ENCODE measurements at places on chromosomes 3 and 15. TPM values are rescaled to one million over a fixed set of nuclear protein-coding genes. Genes with fewer than 3 reads are reported as not detected.

- no peaks in the 10 kb centered on the region for H3K36me3 ChIP-seq
- peak overlapping the region; percentile 96 for H3K27ac ChIP-seq
- H3K4me3 ChIP-seq: peak overlapping the region; percentile 2
- H3K4me1 ChIP-seq: peaks cover 94% of the 10 kb centered on the region
Measured at GRCh38 chr15:40104296-40104864, 4.3 kb downstream of the BMF start.

- no peaks in the 10 kb centered on the region for H3K27me3 ChIP-seq
- no peaks in the 10 kb centered on the region for H3K4me1 ChIP-seq
- H3K4me3 ChIP-seq: no peak overlapping the region
- H3K36me3 ChIP-seq: no peaks in the 10 kb centered on the region
- DNase-seq: no peak
Measured at GRCh38 chr3:46389306-46389705, 17.6 kb downstream of the CCR5AS start.

GRM7 gene
- 0.84 TPM for total RNA-seq

BMF gene
- total RNA-seq: 3.6 TPM

DNA sequence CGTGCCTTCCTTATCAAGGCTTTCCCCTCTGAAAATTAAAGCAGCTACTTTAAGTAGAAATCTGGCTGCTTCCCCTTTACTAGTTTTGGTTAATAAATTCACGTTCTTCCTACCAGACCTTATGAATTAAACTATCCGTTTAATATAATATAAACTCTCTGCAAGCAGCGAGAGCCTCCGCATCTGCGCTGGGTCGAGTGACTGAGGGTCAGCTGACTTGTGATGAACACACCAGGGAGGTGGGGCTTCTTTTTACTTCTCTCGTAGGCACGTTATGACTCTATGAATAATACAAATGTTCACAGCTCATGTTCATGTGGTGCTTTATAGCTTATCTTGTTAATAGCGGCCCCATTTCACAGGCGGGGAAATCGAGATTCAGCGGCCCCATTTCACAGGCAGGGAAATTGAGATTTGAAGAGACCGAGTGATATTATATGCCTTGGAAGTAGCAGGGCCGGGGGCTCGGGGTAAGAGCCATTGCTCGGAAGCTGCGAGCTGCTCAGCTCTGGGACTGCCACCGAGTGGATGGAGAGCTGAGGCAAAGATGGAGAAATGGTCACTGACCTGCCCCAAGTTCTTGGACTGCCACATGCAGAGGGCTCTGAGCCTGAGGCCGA lies 8.3 kb downstream of the MUC4 start:
- DNase-seq: no peak
- no peak overlapping the region for H3K4me3 ChIP-seq
- H3K27ac ChIP-seq: no peak overlapping the region
- H3K36me3 ChIP-seq: no peaks in the 10 kb centered on the region

DNA sequence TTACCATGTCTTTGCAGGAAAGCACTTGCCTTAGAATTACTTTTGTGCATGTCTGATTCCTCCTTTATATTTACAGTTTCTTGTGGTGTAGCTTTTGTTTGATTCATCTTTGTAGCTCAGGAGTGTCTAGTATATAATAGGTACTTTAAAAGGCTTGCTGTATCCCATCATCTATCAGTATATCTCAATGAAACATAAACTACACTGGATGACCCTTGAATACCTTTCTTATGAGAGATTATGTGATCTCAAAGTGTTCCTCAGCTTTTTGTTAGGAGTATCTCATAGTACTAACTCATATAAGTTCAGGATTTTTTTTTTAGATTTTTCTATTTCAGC lies 234.8 kb downstream of the PYDC2 start:
- no peaks in the 10 kb centered on the region for H3K27me3 ChIP-seq
- H3K4me3 ChIP-seq: no peak overlapping the region
- H3K36me3 ChIP-seq: no peaks in the 10 kb centered on the region
- H3K4me1 ChIP-seq: no peaks in the 10 kb centered on the region
- DNase-seq: no peak

DNA sequence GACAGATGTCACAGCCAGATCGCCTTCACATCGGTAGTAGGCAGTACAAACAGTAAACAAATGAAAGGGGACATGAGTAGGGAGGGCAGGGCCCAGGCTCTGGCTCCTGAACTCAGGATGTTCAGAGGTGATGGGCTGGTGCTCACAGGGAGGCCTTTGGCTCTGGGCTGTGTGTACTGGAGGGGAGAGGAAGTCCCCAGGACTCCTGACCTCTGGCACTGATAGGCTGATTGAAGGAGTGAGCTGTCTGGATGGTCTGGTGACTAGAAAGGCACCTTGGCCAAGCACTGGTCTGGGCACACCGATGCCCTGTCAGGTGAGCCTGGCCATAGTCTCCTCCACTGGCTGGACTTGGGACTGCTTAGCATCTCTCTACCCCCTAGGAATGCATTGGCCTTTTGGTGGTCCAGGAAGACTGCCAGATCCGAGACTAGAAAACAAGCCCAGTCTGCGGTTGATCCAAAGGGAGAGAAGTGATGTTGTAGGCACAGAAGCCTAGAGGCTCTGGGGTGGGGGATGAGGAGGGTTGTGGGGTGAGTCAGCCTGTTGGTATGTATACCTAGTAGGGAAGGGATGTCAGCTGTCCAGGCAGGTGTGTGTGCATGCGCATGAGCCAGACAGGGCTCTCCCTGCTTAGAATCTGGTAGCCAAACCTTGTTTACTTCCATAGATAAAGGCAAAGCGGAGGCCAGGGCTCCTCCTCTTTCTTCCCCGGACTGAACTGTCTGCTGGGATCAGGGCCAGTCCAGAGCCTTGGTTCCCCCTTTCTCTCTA lies 1.9 kb downstream of the SPINT1 start:
- H3K27ac ChIP-seq: peak overlapping the region; percentile 78
- peaks cover 13% of the 10 kb centered on the region for H3K4me1 ChIP-seq
- H3K4me3 ChIP-seq: peak overlapping the region; percentile 3
- DNase-seq: no peak
- H3K27me3 ChIP-seq: no peaks in the 10 kb centered on the region
- H3K36me3 ChIP-seq: no peaks in the 10 kb centered on the region

SIN3A gene
- 40.2 TPM for total RNA-seq

- H3K4me3 ChIP-seq: peak overlapping the region; percentile 42
- H3K27me3 ChIP-seq: peaks cover 25% of the 10 kb centered on the region
- DNase-seq: no peak
- H3K36me3 ChIP-seq: no peaks in the 10 kb centered on the region
Measured at GRCh38 chr3:151084893-151085226, 604 bp upstream of the MED12L start.

GRCh38 chr3:51445544-51446280 lies 54.1 kb downstream of the DCAF1 start:
- H3K27ac ChIP-seq: no peak overlapping the region
- H3K4me1 ChIP-seq: peaks cover 3% of the 10 kb centered on the region
- H3K36me3 ChIP-seq: no peaks in the 10 kb centered on the region
- H3K27me3 ChIP-seq: no peaks in the 10 kb centered on the region
- no peak for DNase-seq

GRCh38 chr3:39064646-39065045 lies 12.8 kb downstream of the WDR48 start:
- peaks cover 5% of the 10 kb centered on the region for H3K36me3 ChIP-seq
- H3K27ac ChIP-seq: no peak overlapping the region
- H3K27me3 ChIP-seq: no peaks in the 10 kb centered on the region
- H3K4me3 ChIP-seq: no peak overlapping the region

DNA sequence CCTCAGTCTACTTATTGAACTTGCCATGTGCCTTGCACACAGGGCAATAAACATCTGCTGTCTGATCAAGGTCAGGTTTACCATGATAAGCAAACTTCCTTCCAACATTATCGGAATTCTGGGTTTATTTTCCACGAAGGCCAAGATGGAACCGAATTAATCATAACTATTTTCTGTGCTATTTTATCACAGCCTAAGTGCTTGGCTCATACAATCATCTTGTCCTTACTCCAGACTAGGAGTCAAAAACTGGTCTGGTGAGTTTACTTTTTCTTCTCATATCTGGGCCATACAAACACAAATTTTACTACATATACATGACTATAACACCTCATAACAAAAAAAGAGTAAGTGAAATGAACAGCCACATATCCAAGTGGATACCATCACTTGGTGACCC lies 2.3 kb downstream of the FBN1 start:
- peak overlapping the region; percentile 95 for H3K27ac ChIP-seq
- DNase-seq: no peak
- H3K4me1 ChIP-seq: no peaks in the 10 kb centered on the region
- no peaks in the 10 kb centered on the region for H3K27me3 ChIP-seq

GRCh38 chr3:81497572-81498251 lies 263.7 kb downstream of the GBE1 start:
- H3K4me1 ChIP-seq: no peaks in the 10 kb centered on the region
- no peak overlapping the region for H3K4me3 ChIP-seq

- H3K36me3 ChIP-seq: no peaks in the 10 kb centered on the region
- DNase-seq: no peak
- peaks cover 17% of the 10 kb centered on the region for H3K4me1 ChIP-seq
- no peak overlapping the region for H3K4me3 ChIP-seq
- no peaks in the 10 kb centered on the region for H3K27me3 ChIP-seq
Measured at GRCh38 chr15:65912235-65912634, 42.9 kb downstream of the RAB11A start.

OR5K3 gene
- total RNA-seq: not detected

DNA sequence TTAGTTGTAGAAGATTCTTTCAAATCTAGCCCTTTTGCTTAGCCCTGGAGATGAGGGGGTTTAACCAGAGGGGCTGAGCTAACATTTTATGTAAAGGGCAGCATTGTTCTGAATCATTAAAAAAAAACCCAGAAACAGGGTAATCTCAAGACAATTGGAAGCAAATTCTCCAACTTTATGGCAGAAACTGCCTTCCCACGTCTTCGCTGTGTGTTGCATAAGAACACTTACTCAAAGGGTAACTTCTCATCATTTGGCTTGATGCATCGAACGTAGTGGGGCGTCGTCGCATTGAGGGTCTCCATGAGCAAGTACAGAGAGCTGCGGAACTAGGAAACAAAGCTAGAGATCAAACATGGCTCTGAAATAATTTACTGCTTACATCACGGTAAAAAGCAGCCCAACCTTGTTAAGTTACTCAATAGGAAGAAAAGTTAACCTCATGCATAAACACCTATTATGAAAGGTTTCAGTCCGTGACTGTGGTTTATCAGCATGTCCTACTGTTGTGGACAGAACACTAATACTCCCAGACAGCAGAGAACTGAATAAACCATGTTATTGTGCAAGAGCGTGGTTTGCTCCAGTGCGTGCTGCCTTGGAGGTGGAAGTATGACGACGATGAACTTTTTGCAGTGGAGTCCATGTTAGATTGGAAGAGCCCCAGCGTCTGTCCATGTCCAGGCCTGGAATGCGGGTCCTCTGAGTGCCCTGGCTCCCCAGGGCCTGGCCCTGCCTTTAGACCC lies 48.7 kb downstream of the MYO5C start:
- no peaks in the 10 kb centered on the region for H3K27me3 ChIP-seq
- no peaks in the 10 kb centered on the region for H3K4me1 ChIP-seq

GRCh38 chr3:15291589-15292541 lies 40.5 kb downstream of the SH3BP5 start:
- H3K36me3 ChIP-seq: no peaks in the 10 kb centered on the region
- H3K27me3 ChIP-seq: no peaks in the 10 kb centered on the region
- H3K4me1 ChIP-seq: peaks cover 74% of the 10 kb centered on the region
- no peak for DNase-seq
- peak overlapping the region; percentile 95 for H3K27ac ChIP-seq
- H3K4me3 ChIP-seq: no peak overlapping the region

DNA sequence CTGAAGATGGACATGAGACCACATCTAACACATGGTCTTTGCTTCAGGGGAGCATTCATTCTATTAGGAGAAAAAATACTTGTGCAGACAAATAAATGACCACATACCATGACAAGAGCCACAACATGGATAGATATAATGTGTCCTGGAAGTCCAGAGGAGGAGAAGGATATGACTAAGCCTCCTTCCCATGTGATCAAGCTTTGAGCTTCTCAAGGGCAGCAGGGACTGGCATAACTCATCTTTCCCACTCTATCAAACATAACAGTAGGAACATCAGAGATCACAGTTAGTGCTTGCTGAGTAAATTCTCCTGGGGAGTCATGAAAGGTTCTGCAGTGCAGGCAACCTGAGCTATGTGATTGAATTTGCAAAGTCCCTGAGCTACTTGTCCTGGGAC lies 86.0 kb upstream of the LPP start:
- no peaks in the 10 kb centered on the region for H3K36me3 ChIP-seq
- DNase-seq: no peak
- no peaks in the 10 kb centered on the region for H3K27me3 ChIP-seq
- H3K27ac ChIP-seq: no peak overlapping the region

DNA sequence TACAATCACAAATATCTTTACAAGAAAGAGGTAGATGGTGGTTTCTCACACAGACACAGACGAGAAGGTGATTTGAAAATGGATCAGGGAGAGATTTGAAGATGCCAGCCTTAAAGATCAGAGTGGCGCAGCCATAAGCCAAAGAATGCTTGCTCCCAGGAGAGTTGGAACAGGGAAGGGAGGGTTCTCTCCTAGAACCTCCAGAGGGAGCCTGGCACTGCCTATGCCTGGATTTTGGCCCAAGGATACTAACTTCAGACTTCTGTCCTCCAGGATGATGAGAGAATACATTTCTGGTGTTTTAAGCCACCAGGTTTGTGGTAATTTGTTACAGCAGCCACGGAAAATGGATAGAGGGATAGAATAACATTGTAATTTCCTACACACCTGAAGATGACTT lies 279.1 kb downstream of the FAM43A start:
- H3K27ac ChIP-seq: no peak overlapping the region
- H3K4me1 ChIP-seq: no peaks in the 10 kb centered on the region
- no peaks in the 10 kb centered on the region for H3K36me3 ChIP-seq
- H3K27me3 ChIP-seq: no peaks in the 10 kb centered on the region
- DNase-seq: no peak
- H3K4me3 ChIP-seq: no peak overlapping the region

CISH gene
- total RNA-seq: 5.7 TPM

GRCh38 chr15:61227269-61227949 lies 1.7 kb downstream of the RORA start:
- H3K4me3 ChIP-seq: peak overlapping the region; percentile 73
- H3K4me1 ChIP-seq: no peaks in the 10 kb centered on the region
- H3K36me3 ChIP-seq: no peaks in the 10 kb centered on the region

GRCh38 chr15:26889298-26889898 lies 22.5 kb downstream of the GABRA5 start:
- H3K27me3 ChIP-seq: no peaks in the 10 kb centered on the region
- DNase-seq: peak; percentile 66
- no peak overlapping the region for H3K4me3 ChIP-seq
- peaks cover 8% of the 10 kb centered on the region for H3K4me1 ChIP-seq

Data from tibial nerve (tissue), 4 donors.